ENCODE measurements at places on chromosomes 16 and 17. TPM values are rescaled to one million over a fixed set of nuclear protein-coding genes. Genes with fewer than 3 reads are reported as not detected.

The XYLT2 gene
- 13.0 TPM for total RNA-seq

- no peaks in the 10 kb centered on the region for H3K4me1 ChIP-seq
- no peak overlapping the region for H3K4me3 ChIP-seq
- H3K27me3 ChIP-seq = no peaks in the 10 kb centered on the region
- DNase-seq = no peak
Measured at GRCh38 chr16:47503936-47504335, 42.8 kb downstream of the PHKB start.

The LHX1 gene
- not detected for total RNA-seq

DNA sequence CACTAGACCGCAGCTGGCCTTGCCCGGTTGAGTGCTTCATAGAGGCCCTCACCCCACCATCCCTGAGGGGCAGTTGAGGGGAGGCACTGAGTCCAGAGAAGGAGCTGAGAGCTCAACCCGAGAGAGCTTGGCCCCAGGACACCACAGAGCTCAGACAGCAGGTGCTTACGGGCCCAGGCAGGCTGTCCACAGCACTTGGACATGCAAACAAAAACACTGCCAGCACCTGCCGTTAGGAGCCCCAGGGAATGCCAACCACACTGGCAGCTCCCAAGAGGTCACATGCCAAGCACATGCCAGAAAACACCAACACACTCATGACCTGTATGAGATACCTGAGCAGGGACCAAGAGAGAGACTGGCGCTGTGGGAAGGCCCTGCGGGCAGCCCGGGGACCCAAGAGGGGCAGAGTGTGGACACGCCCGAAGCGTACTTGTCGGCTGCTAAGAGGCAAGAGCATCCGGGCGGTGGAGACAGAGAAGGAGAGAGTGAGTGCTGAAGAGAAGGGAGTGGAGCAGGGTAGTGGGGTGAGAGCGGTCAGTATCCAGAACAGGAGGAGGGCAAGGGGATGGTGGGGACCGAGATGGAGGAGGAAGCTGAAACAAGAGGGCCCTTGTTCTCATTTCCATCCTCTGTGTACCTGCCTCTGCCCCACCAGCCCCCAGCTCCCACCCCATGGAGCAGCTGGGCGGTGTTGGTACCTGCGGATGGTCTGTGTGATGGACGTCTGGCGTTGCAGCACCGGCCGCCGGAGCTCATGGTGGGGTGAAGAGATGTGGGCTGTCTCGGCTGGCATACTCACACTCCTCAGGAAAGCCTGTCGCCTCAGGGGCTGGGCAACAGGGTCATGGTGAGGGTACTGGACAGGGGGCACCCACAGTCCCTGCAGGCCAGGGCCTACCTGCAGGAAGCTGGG lies 8.2 kb downstream of the RHBDF1 start:
- peak; percentile 15 for DNase-seq
- H3K27ac ChIP-seq = no peak overlapping the region
- no peaks in the 10 kb centered on the region for H3K4me1 ChIP-seq
- no peaks in the 10 kb centered on the region for H3K27me3 ChIP-seq
- H3K4me3 ChIP-seq = no peak overlapping the region

DNA sequence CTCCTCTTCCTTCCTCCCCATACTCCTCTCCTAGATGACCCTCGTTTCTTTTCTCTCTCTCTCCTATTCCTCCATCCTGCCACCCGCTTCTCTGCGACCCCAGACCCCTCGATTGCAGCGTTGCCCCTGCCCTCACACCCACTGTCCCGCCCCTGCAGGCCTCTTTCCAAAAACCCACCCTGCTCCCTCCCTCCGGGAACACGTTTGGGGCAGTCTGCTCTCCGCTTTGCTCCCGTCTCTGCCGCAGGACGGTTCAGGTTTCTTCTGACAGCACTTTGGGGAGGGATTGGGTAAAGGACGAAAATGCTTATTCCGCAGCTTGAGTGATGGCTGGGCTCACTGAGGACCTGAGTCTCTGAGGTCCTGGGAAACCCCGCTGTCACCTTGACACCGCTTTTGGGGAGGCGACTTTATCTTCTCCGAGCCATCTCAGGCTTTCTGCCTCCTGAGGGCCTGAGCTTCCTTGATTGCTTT lies 690 bp downstream of the NDE1 start:
- no peaks in the 10 kb centered on the region for H3K27me3 ChIP-seq
- H3K4me3 ChIP-seq = peak overlapping the region; percentile 92
- peaks cover 7% of the 10 kb centered on the region for H3K4me1 ChIP-seq
- peak; percentile 29 for DNase-seq
- peak overlapping the region; percentile 70 for H3K27ac ChIP-seq

The CA7 gene
- total RNA-seq = not detected

DNA sequence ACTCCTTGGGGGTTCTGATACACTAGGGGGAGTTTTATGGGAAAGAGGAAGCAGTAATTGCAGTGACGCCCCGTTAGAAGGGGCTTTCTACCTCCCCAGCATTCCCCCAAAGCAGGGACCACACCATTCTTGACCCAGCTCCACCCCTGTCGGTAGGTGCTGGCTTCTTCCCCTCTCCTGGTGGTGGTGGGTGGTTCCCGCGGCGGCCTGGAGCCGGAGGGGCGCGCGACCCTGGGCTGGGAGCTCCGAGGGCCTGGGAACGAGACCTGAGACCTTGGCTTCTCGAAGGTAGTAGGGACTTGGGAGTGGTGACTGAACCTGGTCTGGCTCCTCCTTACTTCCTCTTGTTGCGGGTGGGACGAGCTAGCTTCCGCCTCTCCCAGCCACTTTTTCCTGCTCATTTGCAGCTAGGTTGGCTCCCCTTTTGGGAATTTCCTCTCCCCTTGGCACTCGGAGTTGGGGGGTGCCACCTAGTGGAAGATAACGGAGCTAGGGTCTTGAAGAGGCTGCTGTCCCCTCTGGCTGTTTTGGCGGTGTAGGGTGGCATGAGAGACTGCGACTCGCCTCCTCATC lies 438 bp downstream of the GRN start:
- no peaks in the 10 kb centered on the region for H3K36me3 ChIP-seq
- H3K4me3 ChIP-seq = peak overlapping the region; percentile 90
- no peak for DNase-seq
- no peaks in the 10 kb centered on the region for H3K4me1 ChIP-seq
- H3K27me3 ChIP-seq = no peaks in the 10 kb centered on the region
- peak overlapping the region; percentile 84 for H3K27ac ChIP-seq

- no peaks in the 10 kb centered on the region for H3K36me3 ChIP-seq
- H3K4me3 ChIP-seq = no peak overlapping the region
- H3K27ac ChIP-seq = peak overlapping the region; percentile 26
- no peaks in the 10 kb centered on the region for H3K4me1 ChIP-seq
Measured at GRCh38 chr17:77462090-77462489, 321.3 kb downstream of the SEC14L1 start.

Data from pancreas (tissue), 10 donors.